ENCODE measurements at places on chromosomes 4 and X.

- DNase-seq: no peak
Observed at GRCh38 chrX:3780564-3780963, 67.1 kb upstream of the PRKX start.

DNA sequence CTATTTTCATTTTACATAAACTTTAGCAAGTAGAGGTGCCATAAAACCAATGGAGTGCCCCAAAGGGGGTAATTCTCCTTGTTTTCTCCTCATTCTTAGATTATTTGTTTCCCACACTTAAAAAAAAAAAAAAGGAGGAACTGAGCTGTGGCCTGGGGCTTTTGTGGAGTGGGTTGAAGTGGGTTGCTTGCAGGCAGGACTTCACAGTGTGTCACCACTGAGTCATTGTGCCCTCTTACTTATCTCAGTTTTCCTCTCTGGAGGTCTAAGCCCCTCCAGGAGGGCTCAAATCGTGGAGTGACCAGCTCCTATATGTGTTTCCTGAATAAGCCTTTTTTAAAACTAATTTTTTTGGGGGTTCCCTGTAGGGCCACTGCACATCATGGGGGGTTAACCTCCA, 69.0 kb downstream of the SLC16A2 start:
- DNase-seq: no peak

DNA sequence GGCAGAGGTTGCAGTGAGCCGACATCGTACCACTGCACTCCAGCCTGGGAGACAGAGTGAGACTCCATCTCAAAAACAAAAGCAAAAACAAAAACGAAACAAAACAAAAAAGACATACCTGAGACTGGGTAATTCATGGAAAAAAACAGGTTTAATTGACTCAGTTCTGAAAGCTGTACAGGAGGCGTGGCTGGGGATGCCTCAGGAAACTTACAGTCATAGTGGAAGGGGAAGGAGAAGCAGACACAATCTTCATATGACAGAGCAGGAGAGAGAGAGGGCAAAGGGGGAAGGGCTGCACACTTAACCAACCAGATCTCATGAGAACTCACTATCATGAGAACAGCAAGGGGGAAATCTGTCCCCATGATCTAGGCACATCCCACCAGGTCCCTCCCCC, 229.5 kb downstream of the STK32B start:
- no peak for DNase-seq

GRCh38 chr4:3791910-3792542, 25.8 kb downstream of the ADRA2C start:
- no peak for DNase-seq

DNA sequence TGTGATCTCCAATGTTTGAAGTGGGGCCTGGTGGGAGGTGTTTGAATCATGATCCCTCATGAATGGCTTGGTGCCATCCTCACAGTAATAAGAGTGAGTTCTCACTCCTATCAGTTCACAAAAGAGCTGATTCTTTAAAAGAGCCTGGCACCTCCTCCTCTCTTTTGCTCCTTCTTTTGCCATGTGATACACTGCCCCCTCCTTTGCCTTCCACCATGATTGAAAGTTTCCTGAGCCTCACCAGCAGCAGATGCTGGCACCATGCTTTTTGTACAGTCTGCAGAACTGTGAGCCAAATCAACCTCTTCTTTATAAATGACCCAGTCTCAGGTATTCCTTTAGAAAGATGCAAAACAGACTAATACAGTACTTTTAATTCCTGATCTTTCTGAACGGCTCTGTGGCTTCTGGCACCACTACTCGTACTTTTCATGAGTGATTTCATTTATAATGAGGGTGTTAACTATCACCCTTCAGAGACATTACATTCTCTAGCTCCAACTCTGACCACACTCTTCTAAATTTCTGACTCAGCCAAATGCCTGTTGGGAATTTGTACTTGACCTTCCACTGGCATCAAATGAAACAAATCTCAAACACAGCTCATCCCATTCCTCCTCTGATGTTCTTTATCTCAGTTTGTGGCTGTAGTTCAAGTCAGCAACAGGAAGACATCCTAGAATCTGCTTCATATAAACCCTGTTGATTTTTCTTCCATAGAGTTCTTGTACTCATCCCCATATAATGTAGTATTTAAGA, 4.2 kb downstream of the UFSP2 start:
- DNase-seq: no peak

- DNase-seq: no peak
Observed at GRCh38 chrX:17984415-17984814, 123.3 kb upstream of the RAI2 start.

DNA sequence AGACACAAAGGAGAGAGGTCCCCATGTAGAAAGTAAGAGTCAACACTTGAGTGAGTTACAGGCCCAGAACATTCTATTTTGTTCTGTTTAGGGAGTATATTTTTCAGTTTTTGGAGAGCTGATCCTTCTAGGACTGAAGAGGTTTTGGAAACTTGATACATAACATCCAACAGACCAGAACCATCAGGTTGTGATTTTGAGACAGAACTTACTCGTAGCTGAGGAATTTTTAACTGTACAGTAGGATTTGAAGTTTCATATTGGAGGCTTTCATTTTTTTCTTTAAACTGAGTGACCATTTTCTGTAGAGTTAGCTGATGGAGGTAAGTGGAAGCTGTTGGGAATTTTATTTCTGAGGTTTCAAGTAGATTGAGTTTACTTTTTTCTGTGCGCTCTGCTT, 73.3 kb downstream of the NCAPG start:
- DNase-seq: no peak

GRCh38 chr4:3238721-3239120, 10.2 kb upstream of the MSANTD1 start:
- no peak for DNase-seq

GRCh38 chr4:109015413-109015810, 252.6 kb upstream of the ETNPPL start:
- DNase-seq: no peak

- no peak for DNase-seq
Observed at GRCh38 chr4:125338814-125339213, 24.1 kb downstream of the FAT4 start.

DNA sequence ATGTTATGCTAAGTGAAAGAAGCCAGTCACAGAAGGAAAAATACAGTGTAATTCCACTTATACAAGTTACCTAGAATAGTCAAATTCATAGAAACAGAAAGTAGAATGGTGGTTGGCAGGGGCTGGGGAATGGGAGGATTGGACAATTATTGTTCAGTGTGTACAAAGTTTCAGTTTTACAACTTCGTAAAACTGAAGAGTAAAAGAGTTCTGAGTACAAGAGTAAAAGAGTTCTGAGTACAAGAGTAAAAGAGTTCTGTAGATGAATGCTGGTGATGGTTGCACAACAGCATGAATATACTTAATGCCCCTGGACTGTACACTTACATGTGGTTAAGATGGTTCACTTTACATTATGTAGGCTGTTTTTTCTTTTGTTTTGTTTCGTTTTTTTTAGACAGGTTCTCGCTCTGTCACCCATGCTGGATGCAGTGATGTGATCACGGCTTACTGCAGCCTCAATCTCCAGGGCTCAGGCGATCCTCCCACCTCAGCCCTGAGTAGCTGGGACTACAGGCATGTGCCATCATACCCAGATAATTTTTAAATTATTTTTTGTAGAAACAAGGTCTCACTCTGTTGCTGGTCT, 230.9 kb downstream of the SOWAHB start:
- DNase-seq: no peak

- no peak for DNase-seq
Observed at GRCh38 chrX:16743604-16744325, 24.4 kb downstream of the SYAP1 start.

GRCh38 chrX:2397229-2398063, 103.3 kb downstream of the DHRSX start:
- DNase-seq: no peak

GRCh38 chr4:66639361-66639760, 905.9 kb downstream of the CENPC start:
- no peak for DNase-seq

- no peak for DNase-seq
Observed at GRCh38 chr4:183504930-183505610, at the start of gene ING2. ING2 (plus strand) TSS chr4:183505058; CDS start chr4:183505196, 138 bp downstream.

GRCh38 chr4:122827258-122827878, 737 bp downstream of the FGF2 start:
- DNase-seq: peak; percentile 45

GRCh38 chr4:37818752-37819151, 7.7 kb upstream of the PGM2 start:
- DNase-seq: no peak

DNA sequence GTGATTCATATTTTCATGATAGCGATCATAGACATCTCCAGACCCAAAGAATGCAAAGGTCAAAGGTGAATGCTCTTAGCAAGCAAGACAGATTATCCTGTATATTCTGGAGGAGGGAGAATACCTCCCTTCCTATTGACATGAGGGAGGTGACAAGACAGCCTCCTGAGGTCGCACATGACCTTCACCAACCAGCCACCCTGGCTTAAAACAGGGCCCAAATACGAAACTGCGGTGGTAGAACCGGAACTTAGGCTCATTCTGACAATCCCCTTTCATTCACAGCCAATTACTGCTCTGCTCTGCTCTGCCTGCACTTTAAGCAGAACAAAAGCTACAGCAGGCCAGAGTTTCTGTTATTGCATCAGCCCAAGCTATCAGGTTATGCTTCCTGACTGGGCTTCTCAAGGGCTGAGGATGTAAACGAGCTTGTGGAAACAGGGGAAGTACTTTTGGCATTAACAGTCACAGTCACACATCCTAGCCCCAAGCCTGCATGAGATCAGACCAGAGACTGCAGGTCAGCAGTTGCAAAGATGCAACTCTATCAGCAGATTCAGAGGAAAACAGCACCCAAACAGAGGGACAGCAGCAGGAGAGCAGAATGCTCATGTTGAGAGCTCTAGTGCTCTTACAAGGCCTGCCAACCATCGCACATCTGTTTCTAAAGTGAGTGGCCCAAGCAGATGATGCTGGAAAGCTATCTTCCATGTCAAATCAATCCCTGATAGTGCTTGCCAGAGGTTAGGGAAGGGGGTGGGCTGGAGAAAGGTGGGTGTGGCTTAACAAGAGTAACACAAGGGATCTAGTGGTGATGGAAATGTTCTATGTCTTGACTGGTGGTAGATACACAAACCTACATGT, 51.3 kb upstream of the MAP3K15 start:
- no peak for DNase-seq

DNA sequence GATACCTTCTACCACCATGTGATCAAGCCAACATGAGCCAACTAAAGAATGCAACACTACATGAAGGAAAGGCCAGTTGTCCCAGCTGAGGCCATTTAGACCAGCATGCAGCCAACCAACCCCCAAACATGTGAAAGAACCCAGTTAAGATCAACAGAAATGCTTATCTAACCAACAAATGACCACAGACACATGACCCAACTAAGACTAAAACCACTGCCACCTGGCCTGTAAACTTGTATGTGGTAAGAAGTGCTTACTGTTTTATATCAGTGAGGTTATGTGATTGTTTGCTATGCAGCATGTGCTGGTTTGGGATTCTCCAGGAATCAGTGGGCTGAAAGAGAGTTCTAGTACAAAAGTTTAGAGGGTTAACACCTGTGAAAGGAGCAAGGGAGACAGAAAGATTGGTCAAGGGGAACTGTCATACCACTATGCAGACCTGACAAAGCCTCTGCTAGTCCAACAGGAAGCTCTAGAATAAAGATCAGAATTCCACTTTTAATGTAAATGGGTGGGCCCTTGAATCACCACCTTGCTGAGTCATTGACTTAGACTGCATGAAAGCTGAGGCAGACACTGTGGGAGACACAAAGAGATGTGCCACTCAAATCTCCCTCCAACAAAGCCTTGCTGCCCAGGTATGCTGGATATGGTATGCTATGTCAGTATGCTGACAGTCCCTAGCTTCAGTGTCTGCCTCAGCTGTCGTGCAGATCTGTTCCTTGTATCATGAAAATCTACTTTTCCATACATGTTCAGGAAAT, 6.1 kb upstream of the SH3D19 start:
- no peak for DNase-seq

- DNase-seq: no peak
Observed at GRCh38 chr4:99710681-99711345, 53.2 kb upstream of the C4orf54 start.

DNA sequence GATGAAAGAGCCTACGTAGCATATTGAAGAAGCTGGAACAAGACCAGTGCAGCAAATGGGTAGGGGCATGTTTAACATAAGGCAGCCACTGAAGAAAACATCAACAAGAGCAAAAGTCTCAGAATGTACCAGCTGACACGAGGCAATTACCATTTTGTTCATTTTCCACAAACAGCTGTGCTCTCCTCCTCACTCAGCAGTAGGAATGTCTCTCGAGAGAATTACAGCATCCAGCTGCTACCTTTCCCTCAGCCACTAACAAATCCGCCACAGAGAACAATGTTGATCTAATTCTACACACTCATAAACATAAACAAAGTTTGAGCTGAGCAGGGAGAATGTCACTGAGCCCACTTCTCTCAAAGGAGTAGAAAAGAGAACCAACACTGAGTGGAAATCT, 68.0 kb downstream of the OPHN1 start:
- DNase-seq: no peak

GRCh38 chr4:6989331-6989923, 53.7 kb upstream of the TADA2B start:
- no peak for DNase-seq

DNA sequence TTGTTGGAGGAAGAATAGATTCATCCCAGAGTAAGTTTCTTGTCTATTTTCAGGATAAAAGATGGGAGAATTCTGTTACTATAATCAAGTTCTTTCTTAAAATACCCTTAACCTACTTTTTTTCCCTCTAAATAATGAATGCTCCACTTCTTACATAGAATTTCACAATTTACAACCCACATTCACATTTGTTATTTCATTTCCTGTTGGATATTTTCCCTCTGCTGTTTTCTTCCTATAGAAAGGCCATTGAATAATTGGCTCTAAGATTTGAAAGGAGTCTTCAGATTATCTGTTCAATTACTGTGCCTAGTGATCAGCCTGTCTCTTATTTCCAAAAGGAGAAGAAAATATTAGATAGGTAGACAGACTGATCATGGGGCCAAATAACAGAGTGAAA, 79.7 kb downstream of the CPE start:
- no peak for DNase-seq

DNA sequence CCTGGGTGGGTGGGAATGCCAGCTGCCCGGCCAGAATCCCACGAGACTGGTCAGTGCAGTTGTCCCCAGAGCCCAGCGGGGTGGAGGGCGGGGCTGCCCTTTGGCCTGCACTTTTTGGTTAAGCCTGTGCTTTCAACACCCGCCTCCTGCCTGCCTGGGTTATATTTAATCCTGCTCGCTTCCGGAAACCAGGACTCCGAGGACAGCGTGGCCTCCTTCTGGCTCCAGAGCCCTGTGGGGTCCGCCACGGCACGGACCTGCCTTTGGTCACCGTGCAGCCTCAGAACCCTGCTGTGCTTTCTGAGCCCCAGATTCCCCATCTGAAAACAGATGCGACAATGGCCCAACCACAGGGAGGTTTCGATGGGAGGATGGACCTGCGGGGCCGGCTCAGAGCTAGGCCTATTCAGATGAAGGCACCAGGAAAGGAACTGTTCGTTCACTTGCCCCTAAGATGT, 29.4 kb upstream of the KIAA0232 start:
- DNase-seq: no peak

GRCh38 chrX:123330229-123330942, 146.3 kb downstream of the GRIA3 start:
- no peak for DNase-seq

DNA sequence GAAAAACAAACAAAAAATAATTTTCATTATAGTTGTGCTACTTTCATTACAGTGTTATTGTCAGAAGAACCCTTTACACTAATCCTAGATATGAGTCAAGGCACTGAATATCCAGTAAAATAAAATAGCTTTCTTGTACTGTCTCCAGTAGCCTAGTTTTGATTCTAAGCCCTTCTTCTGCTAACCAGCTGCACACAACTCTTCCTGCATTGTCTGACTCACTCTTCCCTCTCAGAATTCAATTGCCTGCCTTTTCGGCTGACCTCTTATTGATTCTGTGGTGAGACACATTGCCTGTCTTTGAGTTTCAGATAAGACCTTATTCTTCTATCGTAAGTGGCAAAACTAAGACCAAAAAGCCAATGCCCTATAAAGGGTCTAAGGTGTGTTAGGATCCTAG, 26.7 kb upstream of the PCDH18 start:
- DNase-seq: no peak

Data from left lung (tissue), 14 donors.